ENCODE measurements at places on chromosomes 13 and 19. TPM values are rescaled to one million over a fixed set of nuclear protein-coding genes. Genes with fewer than 3 reads are reported as not detected.

GRCh38 chr13:48234566-48235340, 1.7 kb downstream of the ITM2B start:
- H3K27me3 ChIP-seq = peaks cover 6% of the 10 kb centered on the region
- peak overlapping the region; percentile 11 for H3K4me3 ChIP-seq
- H3K27ac ChIP-seq = no peak overlapping the region
- no peak for DNase-seq
- H3K36me3 ChIP-seq = no peaks in the 10 kb centered on the region

TMEM150B gene
- 0.91 TPM for total RNA-seq

CEACAM3 gene
- not detected for total RNA-seq

- DNase-seq = no peak
- no peaks in the 10 kb centered on the region for H3K36me3 ChIP-seq
- no peak overlapping the region for H3K4me3 ChIP-seq
- H3K27ac ChIP-seq = no peak overlapping the region
- no peaks in the 10 kb centered on the region for H3K4me1 ChIP-seq
- H3K27me3 ChIP-seq = no peaks in the 10 kb centered on the region
Measured at GRCh38 chr13:20182231-20182846, 10.4 kb downstream of the GJB2 start.

DNA sequence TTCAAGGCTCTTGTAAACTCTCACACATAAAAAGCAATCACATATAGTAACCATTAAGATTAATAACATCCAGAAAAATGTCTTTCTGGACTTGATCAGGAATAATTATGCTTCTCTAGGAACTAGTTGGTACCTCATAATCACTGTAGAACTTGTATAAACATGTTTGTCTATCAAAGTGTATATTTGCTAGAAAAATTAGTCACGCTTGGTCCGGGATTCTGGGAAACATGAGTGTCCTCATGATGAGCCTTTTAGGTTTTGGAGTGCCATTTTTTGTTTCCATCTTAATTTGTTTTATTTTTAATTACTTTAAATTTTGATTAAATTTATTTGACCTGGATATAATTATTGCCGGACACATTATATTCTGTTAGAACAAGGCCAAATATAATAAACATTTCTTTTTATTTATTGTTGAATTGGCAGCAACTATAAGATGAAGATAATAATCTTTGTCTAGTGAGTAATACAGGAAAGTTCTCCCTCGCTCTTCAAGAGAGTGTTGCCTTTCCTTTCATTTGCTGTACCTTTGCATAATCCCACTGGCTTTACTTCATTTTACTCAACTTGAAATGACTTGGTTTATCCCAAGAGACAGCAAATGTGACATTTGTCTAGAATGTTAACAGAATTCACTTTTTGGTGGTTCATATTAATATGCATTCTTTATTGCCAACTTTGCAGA, 207.0 kb downstream of the NALCN start:
- no peak overlapping the region for H3K27ac ChIP-seq
- H3K4me3 ChIP-seq = no peak overlapping the region
- DNase-seq = no peak
- no peaks in the 10 kb centered on the region for H3K4me1 ChIP-seq
- no peaks in the 10 kb centered on the region for H3K27me3 ChIP-seq
